AG08395 (cell line): ENCODE measurements at places on chromosomes 11 and 22.

DNA sequence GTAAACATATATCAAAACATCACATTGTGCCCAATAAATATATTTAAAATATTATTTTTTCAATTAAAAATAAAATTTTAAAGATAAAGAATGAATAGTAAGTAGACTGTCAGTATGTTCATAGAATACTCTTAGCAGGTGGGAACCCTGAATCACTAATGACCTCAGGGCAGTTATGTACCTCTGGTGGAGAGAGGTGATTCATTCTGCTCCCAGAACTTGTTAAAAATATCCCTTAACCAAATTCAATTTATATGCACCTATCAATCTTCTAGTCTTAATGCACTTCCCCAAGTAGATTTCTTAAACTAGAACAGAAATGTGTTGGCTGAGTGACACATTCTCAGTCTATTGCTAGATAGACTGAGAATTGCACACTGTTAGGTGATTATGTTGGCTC lies 183.9 kb upstream of the SYN3 start:
- no peak for DNase-seq

DNA sequence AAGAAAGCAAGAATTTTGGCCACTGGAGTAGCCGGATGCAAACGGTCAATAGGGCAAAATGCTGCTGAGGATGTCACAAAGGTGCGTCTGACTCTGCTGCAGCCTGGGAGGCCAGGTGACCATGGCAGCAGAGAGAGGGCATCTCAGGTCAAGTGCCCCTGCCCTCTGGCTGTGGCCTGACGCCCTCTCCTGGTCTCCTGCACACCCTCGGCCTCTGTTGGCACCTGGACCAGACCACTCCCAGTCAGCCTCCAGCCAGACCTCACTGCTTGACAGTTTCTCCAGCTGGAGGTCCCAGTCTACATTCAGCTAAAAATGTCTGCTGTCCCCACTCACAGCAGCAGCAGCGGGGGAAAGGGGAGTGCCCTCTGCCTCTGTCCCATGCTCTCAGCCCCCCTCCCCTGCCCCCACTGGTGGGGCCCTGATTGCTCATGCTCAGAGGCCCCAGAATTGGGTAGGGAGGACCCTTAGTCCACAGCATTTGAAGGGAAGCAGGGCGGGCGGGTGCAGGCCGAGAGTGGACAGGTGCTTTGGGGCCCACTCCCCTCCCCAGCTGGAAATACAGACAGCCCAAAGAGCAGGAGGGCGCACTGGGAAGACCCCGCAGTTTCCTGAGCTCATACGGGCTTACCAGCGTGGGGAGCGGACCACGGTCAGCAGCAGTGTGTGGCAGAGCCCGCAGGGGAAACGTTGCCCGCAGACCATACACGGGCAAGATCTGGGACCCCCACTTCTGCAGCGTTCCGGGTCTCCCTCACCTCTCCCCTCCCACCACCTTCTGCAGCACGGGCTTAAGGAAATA lies 1.6 kb upstream of the BRSK2 start:
- no peak for DNase-seq

GRCh38 chr11:86108191-86108590 lies 39.3 kb upstream of the PICALM start:
- DNase-seq: no peak

GRCh38 chr11:120457996-120458395 lies 53.6 kb upstream of the GRIK4 start:
- DNase-seq: no peak

GRCh38 chr11:31645747-31646146 lies 136.2 kb downstream of the ELP4 start:
- DNase-seq: peak; percentile 53

DNA sequence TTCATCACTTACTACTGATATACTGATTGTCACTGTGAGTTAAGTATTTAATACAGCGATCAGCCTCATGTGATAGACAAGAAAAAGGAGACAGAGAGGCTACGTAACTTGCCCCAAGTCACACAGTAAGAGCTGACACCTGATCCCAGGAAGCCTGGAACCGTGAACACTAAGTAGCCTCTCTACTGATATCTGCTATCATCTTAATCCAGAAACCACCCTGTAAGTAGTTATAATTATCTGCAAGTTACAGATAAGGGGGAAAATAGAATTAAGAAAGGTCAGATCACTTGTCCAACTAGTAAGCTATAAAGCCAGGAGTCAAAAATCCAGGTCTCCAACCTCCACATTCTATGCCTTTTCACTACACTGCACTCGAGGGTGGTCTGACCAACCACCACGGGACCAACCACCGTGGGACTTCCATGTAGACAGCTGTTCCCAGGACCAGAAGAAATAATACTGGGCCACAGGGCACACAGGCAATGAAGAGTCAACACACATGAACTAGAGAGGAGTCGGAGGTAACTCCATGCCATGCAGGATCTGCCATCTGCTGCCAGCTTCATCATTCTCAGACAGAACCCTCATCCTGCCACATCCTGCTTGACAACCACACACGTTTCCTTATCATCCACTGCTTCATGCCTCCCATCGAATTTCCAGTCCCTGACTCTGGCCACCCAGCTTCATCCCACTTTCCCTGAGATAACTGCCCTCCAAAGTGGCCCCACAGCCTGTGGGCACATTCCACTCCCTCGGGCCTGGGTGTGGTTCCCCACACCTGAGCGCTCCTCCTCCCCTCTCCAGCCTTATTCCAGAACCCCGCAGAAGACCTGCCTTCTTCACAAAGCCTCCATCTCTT lies 58.6 kb downstream of the MICAL3 start:
- DNase-seq: no peak

DNA sequence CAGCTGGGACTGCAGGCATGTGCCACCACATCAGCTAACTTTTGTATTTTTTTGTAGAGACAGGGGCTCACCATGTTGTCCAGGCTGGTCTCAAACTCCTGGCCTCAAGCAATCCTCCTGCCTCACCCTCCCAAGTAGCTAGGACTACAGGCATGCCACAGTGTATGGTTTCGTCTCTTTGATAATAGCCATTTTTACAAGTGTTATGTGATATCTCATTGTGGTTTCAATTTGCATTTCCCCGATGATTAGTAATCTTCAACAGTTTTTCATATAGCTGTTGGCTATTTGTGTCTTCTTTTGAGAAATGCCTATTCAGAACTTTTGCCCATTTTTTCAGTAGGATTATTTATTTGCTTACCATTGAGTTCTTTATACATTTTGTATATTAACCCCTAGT lies 9.0 kb upstream of the MTMR3 start:
- no peak for DNase-seq
